NCI-H524 treated with DMSO at 0.1 percent for 48 hours (cell line): ENCODE measurements at places on chromosomes 5 and 9.
A peak's percentile ranks its signal among the peaks of the same experiment; 100 is the strongest.

DNA sequence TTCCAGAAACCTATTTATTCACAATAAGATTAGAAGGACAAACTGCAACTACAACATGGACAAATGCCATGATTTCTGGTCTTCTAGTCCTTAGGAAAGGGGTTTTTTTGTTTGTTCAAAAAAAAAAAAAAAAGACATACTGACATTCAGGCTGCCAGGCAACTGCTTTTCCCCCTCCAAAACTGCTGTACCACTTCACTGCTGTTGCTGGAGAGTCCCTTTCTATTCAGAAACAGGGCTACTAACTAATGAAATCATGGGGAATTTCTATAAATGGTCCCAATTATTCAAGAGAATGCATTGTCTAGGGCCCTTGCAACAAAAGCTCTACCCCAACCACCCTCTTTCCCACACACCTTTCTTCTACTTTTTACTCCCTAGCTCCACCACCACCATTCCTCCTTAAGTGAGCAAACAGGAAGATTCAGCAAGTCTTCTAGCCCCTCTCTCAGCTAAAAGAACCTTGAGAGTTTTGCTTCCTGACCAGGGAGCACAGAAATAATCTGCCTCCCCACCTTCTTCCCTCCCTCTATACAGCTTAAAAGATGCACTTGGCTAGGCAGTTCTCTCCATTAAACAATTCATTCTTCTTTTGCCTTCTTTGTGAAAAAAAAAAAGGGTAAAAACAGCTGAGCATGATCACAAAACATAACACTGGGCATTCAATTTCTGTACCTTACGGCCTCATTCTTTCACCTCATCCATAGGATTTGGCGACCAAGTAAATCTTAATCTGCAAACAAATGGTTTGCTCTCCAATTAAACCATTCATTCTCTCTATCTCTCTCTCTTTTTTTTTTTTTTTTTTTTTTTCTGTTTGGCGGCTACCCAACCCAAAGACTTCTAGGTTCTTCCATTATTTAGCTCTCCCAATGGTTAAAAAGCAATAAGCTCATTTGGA lies 13.8 kb downstream of the ZNF608 start:
- no peak for DNase-seq

DNA sequence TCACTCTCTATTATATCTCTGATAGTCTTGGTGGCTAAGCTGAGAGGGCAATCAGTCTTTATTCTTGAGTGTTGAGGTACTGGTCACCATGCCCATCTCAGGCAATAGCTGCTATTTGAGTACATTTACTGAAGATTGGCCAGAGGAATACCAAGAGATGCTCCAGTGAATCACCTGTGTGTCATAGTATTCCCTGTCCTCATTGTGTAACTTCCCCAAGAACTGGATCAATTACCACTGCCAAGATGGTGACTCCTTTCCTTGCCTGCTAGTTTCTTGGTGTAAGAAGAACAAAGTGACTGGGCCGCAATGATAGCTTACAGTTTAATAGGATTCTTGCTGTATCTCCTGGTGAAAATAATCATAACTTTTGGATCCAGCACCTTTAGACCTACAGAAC lies 418.7 kb upstream of the KIF2A start:
- DNase-seq, result no peak

DNA sequence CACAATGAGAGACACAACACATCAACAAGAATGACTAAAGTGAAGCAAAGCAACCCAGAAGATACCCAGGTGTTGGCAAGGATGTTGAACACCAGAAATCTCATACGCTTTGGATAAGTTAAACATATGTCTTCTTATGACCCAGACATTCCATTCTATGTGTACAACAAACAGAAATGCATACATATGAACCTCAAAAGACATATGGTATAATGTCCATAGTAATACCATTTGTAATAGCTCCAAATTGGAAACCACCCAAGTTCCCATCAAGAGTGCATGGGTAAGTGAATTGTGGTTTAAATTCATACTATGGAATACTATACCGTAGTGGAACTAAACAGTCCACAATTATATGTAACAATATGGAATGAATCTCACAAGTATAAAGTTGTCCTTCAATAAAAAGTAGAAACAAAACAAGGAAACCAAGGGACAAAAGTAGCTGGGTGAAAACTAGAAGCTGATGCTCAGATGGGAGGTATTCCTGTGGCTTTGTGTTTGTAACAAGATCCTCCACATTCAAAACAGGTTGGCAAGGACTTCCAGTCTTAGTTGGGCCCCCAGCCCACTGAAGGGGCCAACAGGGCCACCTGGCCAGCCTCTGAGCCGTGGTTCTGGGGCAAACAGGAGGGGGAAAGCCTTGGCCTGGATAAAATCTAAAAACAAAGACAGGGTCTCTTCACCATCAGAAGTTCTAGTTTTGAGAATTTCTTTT lies 171.8 kb upstream of the PITX1 start:
- no peak for DNase-seq

DNA sequence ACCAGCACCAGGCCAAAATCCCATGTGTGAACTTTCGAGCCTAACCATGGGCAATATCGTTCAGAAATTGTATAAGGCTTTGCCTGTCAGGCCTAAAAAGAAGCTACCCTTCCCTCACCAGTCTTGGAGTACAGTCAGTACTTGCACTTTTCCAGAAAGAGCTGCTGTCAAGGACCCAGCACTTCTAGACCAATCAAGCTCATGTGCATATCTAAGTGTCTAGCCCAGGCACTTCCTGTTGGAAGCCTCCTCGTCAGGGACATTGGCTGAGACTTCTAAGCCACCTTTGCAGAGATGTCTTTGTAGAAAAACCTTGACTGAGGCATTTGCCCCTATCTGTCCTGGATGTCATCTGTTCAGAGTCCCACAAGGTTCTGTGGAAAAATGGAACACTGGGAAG lies 1930.5 kb downstream of the EFNA5 start:
- no peak for DNase-seq

GRCh38 chr9:107249131-107249533 lies 33.9 kb upstream of the RAD23B start:
- DNase-seq, result no peak

DNA sequence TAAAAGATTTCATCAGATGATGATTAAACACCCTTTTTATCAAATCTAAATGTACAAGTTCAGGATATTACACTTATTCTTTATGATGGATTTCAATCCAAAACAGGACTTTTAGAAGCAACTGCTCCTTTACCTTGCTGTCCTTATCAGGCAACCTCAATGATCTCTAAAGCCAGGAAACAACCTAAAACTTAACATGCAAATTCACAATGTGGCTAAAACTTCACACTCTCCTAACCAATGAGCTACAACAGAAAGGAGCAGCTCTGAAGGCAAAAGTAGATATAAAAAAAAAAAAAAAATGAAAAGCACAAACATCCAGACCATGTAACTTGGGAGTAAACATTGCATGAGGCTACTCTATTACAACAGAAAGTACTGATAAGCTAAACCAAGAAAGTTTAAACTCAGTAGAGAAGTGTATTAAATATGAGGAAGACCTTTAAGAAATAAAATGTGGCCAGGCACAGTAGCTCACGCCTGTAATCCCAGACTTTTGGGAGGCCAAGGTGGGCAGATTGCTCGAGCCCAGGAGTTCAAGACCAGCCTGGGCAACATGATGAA lies 22.9 kb downstream of the SLC25A51 start:
- DNase-seq, result no peak

GRCh38 chr5:53261245-53261644 lies 151.7 kb upstream of the MOCS2 start:
- DNase-seq, result no peak

DNA sequence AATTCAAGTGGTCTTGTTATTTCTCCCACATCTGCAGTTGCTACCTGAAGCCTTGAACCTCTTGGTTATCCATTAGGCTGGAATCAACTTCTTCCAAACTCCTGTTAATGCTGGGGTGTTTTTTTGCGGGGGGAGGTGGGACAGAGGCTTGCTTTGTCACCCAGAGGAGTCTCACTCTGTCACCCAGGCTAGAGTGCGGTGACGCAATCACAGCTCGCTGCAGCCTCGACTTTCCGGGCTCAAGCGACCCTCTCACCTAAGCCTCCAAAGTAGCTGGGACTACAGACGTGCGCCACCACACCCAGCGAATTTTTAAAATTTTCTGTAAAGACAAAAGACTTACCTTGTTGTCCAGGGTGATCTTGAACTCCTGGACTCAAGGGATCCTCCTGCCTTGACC lies 4.4 kb downstream of the SCGB3A1 start:
- DNase-seq, result no peak

GRCh38 chr5:149559706-149560105 lies 8.5 kb upstream of the CSNK1A1 start:
- no peak for DNase-seq

DNA sequence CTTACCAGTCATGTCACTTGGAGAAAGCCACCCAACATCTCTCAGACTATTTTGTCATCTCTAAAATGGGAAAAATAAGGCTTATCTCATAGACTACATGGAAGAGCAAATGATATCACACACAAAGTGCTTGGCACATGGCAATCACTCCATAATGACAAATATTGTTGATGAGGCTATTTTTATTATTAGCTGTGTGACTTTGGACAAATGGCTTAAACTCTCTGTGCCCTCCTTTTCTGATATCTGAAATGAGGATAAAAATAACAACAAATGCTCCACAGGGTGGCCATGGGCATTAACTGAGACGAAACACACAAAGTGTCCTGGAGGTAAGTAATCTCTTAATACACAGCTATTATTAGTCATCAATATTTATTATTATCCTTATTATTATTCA lies 125.5 kb upstream of the HAND1 start:
- no peak for DNase-seq

DNA sequence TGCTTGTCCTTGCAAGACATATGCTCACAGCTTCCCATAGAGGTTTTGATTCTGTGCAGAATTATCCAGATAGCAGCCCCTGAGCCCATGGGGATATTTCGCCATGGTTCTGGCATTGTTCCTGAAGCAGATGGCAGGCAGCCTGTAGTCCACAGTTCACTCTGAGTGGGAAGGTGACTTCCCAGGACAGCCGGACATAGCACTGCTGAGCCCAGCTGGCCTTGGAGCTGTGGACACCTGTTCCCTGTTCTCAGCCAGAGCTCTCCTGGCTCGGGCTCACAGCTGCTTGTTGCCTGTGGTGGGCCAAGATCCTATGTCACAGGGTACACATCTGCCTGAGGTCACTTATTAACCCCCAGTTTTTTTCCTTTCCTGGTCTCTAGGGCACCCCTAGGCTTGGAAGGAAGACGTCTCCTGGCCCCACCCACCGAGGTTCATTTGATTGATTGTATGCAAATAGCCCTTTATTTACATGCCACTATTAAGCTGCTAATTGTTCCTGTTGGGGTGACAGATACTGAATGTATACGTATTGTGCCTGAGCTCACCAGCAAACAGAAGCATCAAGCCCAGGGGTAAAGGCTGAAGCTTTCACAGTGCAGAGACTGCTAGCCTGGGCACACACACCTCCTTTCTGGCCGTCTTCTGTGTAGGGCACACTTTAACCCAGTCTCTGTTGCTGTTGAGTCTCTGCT lies 96.6 kb upstream of the DMRT1 start:
- DNase-seq, result peak; percentile 46

- no peak for DNase-seq
Measured at GRCh38 chr5:178699681-178700253, 30.7 kb downstream of the ZNF354A start.

GRCh38 chr9:75147638-75148037 lies 59.3 kb downstream of the OSTF1 start:
- no peak for DNase-seq

- DNase-seq, result no peak
Measured at GRCh38 chr5:133727636-133728035, 115.3 kb upstream of the FSTL4 start.

GRCh38 chr9:6711403-6711802 lies 46.4 kb upstream of the KDM4C start:
- no peak for DNase-seq

GRCh38 chr5:95358320-95358719 lies 32.8 kb upstream of the FAM81B start:
- DNase-seq, result no peak

GRCh38 chr5:106185661-106186081 lies 1485.1 kb downstream of the EFNA5 start:
- no peak for DNase-seq

- no peak for DNase-seq
Measured at GRCh38 chr5:143361438-143361837, 42.0 kb downstream of the NR3C1 start.

GRCh38 chr5:120435129-120435528 lies 29.0 kb upstream of the PRR16 start:
- DNase-seq, result no peak

DNA sequence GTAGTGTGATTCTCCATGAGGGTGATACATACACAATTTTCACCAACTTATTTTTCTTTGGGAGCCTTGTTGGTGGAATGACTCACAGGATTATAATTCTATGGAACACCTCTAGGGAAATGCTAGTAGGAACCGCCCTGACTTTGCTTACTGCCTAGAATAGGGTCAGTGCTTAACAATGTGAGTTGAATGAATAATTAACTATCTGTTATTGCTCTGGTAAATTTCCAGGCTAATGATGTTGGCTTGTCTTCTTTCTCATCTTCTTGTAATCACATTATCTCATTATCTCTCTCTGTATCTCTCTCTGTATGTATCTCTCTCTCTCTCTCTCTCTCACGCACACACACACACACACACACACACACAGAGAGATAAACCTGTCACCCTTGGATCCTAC lies 291.1 kb downstream of the TRIM32 start:
- DNase-seq, result no peak

- peak; percentile 94 for DNase-seq
Measured at GRCh38 chr9:133686642-133687575, 50.7 kb downstream of the DBH start.

GRCh38 chr9:17491780-17492179 lies 87.1 kb upstream of the SH3GL2 start:
- DNase-seq, result no peak

- DNase-seq, result no peak
Measured at GRCh38 chr5:146284016-146284415, 54.6 kb upstream of the POU4F3 start.

DNA sequence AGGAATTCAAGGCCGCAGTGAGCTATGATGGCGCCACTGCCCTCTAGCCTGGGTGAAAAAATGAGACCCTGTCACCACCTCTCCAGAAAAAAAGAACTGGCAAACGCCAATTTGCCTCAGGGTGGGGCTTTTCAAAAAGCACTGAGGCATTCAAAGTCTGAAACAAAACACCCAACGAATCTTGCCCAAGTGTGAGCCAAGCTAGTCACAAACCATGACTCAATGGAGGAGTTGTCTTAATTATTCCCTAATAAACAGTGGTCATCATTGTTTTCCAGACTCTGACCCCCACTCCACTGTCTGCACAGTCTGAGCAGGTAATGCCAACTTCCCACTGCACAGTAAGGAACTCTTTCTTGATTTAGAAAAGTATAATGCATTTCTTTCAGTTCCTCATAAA lies 16.8 kb downstream of the FRMD3 start:
- DNase-seq, result no peak

DNA sequence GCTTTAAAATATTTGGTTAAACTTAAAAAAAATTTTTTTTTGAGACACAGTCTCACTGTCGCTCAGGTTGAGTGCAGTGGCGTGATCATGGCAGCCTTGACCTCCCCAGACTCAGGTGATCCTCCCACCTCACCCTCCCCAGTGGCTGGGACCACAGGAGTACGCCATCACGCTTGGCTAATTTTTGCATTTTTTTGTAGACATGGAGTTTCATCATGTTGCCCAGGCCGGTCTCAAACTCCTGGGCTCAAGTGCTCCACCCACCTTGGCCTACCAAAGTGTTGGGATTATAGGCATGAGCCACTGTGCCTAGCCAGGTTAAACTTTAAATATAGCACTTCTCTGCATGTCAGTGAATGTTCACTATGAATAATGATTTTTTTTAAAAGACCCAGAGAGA lies 224.5 kb upstream of the RFX3 start:
- no peak for DNase-seq
